ENCODE measurements at places on chromosomes 2 and 18. TPM values are rescaled to one million over a fixed set of nuclear protein-coding genes. Genes with fewer than 3 reads are reported as not detected.

- DNase-seq, result no peak
Measured at GRCh38 chr2:50712569-50712968, 319.4 kb downstream of the NRXN1 start.

GRCh38 chr2:12217175-12217574, 470.7 kb downstream of the LPIN1 start:
- DNase-seq, result no peak

Gene TSPYL6
- not detected for total RNA-seq

Gene GKN1
- not detected for total RNA-seq

- DNase-seq, result no peak
Measured at GRCh38 chr2:121017396-121017795, 267.6 kb downstream of the TFCP2L1 start.

- DNase-seq, result no peak
Measured at GRCh38 chr18:48304906-48305693, 104.1 kb downstream of the ZBTB7C start.

Gene TRIM43
- not detected for total RNA-seq

DNA sequence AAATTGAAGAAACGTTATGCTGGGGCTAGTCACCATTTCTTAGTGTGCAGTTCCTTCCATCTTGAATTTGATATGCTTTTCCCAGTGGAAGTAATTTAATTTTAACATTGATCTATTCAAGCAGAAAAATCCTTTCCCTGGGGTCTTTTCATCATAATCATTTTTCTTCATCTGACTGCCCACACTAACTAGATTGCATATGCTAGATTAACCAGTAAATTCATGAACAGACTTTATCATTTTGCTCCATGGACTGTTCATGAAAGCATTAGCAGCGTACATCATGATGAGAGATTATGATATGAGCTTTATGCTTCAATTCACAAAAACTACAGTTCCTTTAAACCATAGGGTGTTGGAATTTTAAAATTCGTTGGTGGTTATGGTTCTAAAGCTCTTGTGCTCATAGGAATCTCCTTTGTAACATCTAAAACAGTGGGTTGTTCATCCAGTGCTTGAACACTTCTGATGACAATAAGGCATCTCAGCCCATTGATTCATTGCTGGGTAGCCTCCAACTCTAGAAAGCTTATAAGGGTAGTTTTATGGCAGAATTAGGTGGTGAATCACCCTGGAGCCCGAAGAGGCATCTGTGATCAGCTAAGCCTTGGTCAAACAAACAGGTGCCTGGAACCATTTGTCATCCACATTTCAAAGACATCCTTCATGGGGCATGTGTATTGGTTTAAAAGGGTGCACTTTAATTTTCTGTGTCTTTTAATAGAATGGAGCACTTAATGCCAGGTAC, 77.2 kb upstream of the NDUFV2 start:
- DNase-seq, result no peak

DNA sequence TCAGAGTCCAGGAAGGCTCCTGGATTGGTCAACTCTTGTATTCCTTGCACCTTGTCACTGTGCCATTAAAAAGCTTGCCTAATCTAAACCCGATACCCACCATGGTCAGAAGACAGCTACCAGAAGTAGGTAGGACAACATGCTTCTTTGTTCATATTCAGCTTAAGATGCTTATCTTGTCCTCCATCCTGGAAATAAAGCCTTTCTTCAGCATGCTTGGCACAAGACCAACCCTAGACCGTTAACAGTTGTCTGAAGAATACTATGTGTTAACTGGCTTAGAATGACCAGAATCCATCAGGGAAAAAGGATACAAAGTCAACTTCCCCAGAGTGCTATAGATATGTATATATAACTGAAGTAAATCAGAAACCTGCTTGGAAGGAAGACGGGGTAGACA, 193.9 kb downstream of the ZRANB3 start:
- DNase-seq, result no peak

- no peak for DNase-seq
Measured at GRCh38 chr2:228657807-228658402, 476.4 kb upstream of the SPHKAP start.

GRCh38 chr18:78393086-78393862, 586.3 kb upstream of the SALL3 start:
- no peak for DNase-seq
